ENCODE measurements at places on chromosomes 5 and 9.

DNA sequence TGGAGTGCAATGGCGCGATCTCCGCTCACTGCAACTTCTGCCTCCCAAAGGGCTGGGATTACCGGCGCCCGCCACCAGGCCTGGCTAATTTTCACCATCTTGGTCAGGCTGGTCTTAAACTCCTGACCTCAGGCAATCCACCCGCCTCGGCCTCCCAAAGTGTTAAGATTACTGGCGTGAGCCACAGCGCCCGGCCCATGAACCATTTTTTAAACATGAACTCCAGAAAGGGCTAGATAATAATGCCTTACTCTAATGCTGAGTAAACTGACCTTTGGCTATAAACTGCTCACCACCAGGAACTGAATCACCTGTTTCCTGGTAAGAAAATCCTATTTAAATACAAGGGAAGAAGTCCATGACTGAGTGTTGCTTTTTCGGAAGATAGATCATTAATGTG is 23.2 kb upstream of the DAB2 start:
- no peak for DNase-seq

DNA sequence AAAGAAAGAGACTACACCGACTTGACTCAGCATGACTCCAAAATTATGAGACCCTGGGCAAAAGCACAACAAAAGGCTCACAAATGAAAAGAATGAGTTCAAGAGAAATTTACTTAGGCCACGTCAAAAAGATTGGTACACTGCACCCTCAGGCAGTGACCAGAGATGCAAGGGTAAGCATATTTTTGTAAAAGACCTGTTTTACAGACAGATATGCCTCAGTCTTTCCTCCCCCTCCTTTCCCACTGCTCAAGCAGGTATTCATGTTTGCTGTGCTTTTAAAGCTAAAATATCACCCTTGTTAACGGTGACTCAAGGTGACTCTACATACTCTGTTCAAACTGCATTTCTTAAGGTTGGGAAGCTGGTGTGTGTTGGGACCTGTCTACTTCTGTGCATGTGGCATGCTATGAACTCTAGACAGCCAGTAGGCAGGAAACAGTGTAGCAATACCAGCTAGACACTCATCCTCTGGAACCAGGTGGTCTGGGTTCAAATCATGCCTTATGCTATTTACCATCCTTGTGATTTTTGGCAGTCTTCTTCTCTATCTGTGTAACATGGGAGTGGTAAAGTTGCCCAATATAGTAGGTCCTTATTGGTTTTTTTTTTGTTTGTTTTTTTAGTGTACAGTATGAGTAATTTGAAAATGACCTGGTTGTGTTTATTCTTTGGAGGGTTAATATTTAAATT is 98.7 kb downstream of the TLE4 start:
- no peak for DNase-seq

DNA sequence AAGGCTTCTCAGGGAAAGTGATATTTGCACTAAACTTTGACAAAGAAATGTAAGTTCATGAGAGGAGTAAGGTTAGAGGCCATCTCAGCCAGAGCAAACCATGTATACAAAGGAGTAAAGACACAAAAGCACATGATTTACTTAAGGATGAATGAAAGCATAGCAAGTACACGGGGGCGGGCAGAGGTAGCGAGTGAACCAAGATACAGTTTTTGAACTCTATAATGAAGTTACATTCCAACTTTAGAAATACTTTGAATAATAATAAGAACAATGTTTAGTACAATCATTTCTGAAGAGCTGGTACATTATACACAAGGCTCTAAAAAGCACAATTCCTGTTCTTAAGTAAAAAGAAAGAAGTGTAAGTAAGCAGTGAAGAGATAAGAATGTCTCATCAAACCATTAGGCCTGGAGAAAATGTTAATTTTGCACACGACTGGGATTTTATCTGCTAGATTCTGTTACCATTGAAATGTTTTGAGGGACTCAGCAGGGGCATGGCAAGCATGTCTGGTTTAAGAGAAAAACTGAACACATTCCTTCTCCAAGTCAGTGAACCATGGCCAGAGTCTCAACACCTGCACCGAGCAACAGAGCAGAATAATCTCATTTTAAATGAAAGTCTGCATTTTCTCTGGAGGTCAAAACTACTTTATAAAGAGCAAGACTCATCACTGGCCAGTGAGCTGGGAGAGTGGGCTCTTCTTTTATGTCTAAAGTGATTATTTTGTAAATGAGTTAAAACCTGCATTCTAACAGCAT is 147.6 kb upstream of the TRPM3 start:
- no peak for DNase-seq

DNA sequence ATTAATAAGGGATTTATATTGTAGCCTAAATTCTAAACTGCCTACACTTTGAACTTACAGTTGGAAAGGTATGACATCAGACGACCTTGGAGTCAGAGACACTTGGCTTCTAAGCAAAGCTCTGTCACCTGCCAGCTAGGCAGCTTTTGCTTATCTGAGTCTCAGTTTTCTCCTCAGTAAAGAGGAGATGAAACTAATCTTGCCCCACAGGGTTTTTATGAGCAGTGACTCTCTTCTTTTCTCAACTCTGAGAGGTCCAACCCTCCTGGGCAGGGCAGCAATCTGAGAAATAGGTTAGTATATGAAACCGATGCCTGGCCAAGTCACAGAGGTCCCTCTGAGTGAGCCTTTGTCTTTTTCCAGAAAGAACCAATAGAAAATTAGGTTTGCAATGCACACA is 53.9 kb downstream of the WDR36 start:
- no peak for DNase-seq

DNA sequence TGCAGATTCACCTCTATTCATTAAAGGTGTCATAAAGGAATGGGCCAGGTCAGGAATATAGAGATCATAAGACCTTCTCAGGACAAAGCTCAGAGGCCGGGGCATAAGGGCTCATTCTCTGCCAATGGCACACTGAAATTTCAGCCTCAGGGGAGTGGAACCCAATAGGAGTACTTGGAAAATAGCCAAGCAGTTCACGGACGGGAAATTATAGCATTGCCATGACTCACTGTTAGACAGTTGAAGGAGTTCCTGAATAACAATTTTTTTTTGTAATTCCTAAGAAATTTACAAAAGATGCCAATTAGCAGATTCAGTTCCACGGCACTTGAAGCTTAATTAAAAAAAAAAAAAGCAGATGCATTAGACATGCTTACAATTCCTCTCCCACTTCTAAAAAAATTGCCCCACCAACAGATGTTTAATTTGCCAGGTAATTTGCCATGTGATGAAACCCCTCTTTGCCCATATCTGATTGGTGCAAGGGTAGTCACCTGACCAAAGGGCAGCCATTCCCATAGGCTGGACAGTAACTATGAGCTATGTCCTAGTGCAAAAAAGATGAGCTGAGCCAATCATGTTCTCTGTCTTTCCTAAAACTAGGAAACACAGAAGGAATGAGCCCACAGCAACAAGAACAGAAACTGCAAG is 58.6 kb downstream of the PTCD2 start:
- DNase-seq = no peak

DNA sequence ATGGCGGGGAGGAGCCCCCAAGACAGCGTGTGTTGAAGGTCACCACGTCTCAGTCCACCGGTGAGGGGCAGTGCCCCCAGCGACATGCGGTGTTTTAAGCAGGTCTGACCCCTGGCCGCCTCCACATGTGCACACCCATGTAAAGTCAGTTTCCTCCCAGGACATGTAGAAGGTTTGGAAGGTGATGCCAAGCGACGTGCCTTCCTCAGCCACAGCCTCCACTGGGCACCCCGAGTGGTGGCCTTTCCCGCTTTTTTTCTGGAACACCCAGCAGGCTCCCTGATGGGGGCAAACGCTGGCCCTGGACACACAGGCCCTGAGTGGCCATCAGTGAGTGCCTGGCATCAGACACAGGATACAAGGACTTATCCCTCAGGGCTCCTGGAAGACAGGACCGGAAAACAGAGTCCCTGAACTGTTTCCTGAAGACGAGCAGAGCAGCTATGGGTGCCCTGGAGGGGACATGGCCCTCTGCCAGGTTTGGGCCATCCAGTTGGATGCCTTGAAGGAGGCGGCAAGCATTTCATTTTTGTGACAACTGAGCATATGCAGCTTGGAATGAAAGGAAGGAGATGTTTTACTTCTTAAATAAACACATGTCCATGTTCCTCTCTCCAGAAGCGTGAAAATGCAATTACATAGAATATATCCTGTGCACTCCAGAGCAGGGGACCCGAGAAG is 275.8 kb upstream of the IRX2 start:
- DNase-seq = no peak

DNA sequence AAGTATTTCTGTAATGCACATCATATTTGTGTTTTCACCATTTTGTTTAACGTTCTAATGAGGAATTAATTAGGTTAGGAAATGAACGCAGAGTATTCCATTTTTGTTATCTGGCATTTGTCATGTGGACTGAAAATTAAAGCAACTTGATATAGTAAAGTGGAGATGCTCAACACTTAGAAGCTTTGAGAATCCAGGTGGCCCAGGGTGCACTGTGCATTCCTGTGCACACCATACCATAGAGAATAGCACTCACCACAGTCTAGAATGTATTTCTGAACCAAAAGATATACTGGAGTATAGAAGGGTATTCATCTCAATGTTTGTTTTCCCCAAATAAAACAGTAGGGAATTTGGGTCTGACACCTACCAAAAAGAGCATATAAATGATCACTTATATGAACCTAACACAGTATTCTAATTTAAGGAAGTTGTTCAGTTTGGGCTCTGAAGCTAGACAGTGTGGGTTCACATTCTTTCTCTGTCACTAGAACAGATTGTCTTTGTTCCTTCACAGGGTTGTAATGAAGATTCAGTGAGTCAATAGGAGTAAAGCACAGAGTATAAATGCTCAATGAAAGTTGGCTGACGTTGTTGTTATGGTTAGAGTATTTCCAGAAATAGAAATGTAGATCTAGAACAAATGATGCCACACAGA is 125.6 kb upstream of the DMRT1 start:
- DNase-seq = no peak

GRCh38 chr5:154419236-154419635 is 26.6 kb upstream of the SAP30L start:
- DNase-seq = no peak

- no peak for DNase-seq
These were observed 1306.5 kb upstream of the CDH9 start for GRCh38 chr5:28344836-28345433.

DNA sequence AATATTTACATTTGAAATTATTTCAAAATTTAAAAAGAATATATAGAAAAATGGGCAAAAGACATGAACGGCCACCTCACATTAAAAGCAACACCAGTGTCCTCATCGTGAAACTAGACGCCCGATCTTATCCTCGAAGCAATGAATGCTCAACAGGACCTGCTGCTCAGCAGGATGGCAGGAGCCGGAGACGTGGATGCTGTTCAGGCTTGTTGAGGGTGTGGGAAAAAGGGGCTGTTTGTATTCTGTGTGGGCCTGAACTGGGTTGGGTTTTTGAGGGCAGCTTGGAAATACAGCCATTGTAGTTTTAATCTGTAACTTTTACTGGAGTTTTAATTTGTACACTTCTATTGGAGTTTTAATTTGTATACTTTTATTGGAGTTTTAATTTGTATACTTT is 20.3 kb downstream of the EXOC3 start:
- DNase-seq = no peak

- no peak for DNase-seq
These were observed 6.7 kb upstream of the SFXN1 start for GRCh38 chr5:175471628-175472027.

- no peak for DNase-seq
These were observed 8.2 kb downstream of the PRRC2B start for GRCh38 chr9:131402073-131402472.

- no peak for DNase-seq
These were observed 421 bp downstream of the RUSC2 start for GRCh38 chr9:35490155-35490909.

DNA sequence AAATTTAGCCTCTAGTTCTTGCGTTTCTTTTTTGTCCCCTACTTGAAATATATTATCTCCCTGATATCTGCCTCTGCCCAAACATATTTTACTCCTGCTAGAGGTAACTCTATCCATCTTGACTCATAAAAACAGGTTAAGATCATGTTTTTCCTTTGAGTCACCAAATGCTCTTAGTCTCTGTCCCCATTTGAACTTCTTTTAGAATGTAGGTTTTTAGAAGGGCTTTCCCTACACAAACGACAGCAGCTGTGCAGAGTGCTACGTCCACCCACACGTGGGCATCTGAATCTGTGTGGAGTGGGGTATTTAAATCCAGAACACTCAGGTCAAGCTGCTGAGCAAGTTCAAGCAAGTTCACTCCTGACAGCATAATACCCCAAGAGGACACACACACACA is 2.2 kb downstream of the HSD17B3 start:
- no peak for DNase-seq

GRCh38 chr9:119009249-119009648 is 360.0 kb downstream of the BRINP1 start:
- DNase-seq = no peak

- DNase-seq = no peak
These were observed 1.8 kb downstream of the NFIB start for GRCh38 chr9:14311956-14312685.

DNA sequence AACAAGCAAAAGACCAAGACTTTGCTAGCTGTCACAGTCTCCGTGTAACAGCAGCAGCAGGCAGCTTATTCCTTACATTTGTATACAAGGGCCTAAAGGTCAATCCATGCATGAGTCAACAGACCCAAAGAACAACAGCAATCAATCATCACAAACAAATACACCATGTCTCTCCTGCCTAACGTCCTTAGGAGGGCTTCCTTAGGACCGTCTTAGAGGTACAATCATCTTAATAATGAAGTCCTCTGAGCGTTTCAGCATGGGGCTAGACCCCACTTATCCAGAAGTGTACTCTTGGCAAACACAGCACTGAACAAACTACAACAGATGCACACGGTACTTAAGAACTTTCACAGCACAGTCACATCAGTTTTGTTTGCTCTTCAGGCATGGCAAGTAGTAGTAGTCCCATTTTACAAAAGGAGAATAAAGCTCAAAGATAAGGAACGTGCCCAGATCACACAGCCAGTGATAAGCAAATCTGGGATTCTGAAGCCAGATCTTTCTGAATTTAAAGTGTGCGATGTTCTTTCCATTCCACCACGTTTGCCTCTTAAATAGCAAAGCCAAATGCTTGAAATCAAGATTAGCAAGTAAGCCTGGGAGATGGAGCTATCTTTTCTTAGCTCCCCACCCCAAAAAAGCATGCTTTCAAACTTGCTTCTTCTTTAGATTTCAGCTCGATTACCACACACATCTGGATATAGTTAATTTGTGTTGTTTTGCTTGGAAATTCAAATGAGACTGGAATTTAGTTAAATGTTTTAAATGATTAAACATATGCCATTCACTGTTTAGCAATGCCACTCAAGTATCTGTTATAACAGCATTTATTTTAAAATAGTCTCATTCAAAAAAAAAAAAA is 24.2 kb downstream of the PSMB7 start:
- no peak for DNase-seq

- DNase-seq = no peak
These were observed 1.7 kb downstream of the TPM2 start for GRCh38 chr9:35687972-35688557.
